ENCODE measurements at places on chromosomes 3 and 15. TPM values are rescaled to one million over a fixed set of nuclear protein-coding genes. Genes with fewer than 3 reads are reported as not detected.

DNA sequence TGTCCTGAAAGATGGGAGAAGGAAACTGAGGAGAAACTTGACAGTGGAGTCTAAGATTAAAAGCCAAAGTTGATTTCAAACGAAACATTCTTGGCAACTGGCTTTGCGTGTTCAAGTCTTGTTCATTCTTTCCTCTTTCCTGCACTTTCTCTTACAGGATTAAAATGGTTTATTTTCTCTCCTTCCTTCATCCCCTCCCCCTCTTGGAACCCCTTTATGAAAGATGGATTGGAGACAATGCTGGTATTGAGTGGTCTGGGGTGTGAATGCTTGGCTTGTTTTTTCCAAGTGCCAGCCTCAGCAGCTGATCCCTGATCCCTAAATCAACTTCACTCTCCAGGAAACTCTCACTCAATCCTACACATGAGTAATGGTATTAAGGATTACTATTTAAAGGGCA, 703 bp upstream of the LSAMP start:
- DNase-seq: no peak

DNA sequence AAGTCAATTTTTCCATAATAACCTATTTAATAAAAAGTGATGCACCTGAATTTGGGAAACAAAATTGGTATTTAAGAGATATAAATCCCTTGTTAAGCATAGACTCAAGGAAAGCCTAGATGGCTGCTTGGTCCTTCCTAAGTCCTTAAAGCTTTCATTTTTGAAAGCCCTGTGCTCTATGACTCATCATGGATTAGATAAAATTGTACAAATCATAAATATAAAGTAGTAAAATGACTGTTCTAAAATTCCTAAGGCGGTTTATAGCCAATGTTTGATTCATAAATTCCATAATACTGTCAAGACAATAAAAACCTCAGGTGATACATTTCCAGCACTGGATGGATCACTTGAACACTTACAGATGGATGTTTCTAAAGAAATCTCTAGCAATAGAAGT, 730.8 kb upstream of the EPHA6 start:
- no peak for DNase-seq

DNA sequence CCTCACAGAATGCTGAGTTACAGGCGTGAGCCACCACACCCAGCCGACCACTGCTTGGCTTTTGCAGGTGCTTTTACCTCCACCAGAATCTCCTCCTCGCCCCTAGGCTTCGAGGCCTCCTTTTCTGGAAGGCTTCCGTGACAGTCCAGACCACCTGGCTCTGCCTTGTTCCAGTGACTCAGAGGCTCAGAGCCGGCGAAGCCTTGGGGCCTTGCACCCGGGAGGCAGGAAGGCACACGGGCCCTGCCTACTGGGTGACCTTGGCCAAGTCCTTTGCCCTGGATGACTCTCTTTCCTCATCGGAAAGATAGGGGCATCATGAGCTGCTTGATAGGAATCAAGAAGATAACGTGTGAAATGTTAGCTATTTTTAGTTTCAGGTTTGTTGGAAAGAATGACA, 31.3 kb upstream of the FURIN start:
- DNase-seq: no peak

GRCh38 chr3:149480326-149481017, 6.0 kb downstream of the TM4SF4 start:
- DNase-seq: peak; percentile 87

GRCh38 chr3:21944251-21944650, 193.2 kb upstream of the ZNF385D start:
- no peak for DNase-seq

- no peak for DNase-seq
Observed at GRCh38 chr15:60370105-60370868, 27.5 kb downstream of the ANXA2 start.

DNA sequence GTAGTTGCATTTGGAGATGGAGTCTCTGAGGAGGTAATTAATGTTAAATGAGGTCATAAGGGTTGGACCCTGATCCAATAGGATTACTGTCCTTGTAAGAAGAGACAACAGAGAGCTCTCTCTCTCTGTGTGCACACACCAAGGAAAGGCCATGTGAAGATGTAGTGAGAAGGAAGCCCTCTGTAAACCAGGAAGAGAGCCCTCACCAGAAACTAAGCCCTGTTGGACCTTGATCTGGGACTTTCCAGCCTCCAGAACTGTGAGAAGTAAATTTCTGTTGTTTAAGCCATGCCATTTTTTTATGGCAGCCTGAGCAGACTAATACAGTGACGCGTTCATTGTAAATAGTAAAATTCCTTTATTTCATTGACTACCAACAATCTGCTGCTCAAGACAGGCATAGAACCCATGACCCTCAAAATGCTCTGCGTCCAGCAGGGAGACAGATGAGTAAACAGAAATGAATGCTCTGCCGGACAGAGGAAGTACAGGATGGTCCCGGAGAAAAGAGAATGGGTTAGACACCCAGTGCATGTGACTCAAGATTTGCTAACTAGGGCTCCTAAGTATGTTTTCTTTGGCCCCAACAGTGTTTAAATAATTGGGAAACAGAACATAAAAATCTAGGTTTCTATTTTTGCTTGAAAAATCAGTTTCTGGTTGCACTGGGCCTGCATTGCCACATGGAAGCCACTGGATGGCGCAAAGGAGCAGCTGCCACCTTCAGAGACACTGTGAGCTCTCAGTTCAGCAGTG, 37.9 kb upstream of the TNFAIP8L3 start:
- DNase-seq: peak; percentile 61

DNA sequence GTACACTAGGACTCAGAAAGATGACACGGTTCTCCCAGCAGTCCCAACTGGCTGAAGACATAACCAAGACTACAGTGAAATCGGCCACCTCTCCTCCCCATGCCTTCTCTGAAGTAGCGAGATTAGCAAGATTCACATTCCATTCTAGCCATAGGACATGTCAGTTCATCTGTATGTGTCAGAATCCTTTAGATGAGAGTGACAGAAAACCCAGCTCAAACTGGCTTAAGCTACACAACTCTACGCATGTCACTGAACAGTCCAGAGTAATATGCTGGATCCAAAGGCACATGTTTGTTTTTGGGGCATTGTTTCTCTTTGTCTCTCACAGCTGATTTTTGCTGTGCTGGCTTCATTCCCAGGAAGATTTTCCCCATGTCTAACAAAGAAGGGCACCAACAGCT, 75.8 kb downstream of the RARB start:
- no peak for DNase-seq

- no peak for DNase-seq
Observed at GRCh38 chr3:195889870-195890295, 18.5 kb downstream of the TNK2 start.

DNA sequence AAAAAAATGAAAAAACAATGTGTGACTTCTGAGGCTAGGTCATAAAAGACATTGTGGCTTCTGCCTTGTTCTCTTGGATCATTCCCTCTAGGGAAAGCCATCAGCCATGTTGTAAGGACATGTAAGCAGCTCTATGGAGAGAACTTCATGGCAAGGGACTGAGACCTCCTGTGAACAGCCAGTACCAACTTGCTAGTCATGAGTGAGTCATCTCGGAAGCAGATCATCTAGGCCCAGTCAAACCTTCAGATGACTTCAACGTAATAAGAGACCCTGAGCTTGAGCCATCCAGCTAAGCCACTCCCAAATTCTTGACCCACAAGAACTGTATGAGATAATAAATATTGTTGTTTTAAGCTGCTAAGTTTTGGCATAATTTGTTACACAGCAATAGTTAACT, 4.9 kb downstream of the MON1A start:
- no peak for DNase-seq

DNA sequence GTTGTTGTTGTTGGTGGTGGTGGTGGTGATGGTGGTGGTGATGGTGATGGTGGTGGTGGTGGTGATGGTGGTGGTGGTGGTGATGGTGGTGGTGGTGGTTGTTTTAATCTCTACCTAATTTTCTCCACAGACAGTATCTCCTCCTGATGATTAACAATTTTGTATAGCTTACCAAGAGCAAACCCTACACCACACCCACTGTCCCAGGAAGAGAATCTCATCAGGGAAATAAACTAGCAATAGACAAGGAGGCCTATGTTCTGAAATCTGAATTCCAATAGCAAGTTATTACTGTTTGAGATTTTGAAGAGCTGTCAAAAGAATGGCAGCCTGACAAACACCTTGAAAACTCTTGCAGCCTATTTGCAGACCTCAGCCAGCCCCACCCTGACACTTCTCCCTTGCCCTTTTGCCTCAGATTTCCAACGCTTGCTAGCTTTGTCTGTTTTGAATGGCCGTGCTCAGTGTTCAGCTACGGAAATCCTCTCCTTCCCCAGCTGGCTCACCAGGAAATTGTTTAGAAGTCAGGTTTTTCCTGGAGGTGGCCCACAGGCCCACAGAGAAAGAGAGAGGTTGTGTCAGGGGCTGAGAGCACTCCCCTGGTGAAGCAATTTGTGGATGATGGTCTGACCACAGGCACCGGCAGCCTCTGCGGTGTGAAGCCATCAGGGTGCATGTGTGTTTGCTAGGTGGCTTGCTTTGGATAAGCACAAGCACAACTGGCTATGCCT, 101.6 kb downstream of the MAGI1 start:
- DNase-seq: peak; percentile 58

GRCh38 chr3:186643493-186643892, 3.3 kb downstream of the FETUB start:
- DNase-seq: no peak

DNA sequence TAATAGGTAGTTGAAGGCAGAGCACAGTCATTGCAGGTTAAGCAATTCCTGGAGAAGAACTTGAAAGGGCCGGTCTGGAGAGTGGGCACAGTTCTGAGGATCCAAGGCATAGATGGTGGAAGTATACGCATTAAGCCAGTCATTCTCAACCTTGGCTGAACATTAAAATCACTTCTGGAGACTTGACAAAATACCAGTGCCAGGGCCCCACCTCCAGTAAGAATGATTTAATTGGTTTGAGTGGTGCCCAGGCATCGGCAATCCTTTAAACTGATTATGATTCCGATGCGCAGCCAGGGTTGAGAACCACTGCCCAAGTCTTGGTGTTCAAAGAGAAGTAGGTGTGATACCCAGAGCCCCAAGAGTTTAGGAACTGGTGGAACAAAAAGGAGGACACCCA, 6.9 kb upstream of the HOMER2 start:
- no peak for DNase-seq

DNA sequence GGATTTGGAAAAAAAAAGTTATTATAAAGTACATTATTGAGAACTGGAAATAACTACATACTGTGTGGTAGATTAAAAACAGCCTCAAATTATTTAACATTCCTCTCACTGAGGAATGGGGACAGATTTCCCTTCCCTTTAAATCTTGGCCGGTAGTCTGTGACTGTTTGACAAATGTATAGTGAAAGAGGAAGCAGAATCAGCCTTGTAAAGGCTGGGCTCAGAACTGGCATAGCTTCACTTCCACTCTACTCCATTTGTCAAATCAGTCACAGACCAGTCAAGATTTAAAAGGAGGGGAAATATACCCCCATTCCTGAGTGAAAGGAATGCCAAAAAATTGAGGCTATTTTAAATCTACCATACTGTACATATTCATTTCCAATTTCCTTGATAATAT, 18.2 kb upstream of the B4GALT4 start:
- DNase-seq: no peak

GRCh38 chr3:87288446-87288845, 12.1 kb upstream of the POU1F1 start:
- DNase-seq: no peak

- no peak for DNase-seq
Observed at GRCh38 chr15:70856177-70856883, 2.4 kb upstream of the LARP6 start.

GRCh38 chr15:39127925-39128617, 452.8 kb upstream of the THBS1 start:
- DNase-seq: no peak

- DNase-seq: no peak
Observed at GRCh38 chr15:78018946-78019644, 58.4 kb downstream of the TBC1D2B start.

DNA sequence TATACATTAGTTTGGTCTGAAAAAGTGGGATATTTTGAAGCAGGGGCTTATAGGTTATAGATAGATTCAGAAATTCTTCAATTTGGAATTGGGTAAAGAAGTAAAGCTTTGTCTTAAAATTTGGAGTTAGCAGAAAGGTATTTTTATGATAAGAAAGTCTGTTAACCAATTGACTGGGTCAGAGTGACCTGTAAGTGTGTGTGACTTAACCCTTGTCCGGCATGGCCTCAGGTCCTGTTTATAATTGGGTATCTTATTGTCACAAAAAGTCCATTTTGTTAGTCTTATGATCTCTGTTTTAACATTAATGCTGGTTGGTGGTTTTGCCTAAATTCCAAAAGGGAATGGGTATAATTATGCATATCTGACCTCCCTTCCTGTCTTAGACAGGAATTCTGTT, 444.2 kb upstream of the NAALADL2 start:
- DNase-seq: no peak

DNA sequence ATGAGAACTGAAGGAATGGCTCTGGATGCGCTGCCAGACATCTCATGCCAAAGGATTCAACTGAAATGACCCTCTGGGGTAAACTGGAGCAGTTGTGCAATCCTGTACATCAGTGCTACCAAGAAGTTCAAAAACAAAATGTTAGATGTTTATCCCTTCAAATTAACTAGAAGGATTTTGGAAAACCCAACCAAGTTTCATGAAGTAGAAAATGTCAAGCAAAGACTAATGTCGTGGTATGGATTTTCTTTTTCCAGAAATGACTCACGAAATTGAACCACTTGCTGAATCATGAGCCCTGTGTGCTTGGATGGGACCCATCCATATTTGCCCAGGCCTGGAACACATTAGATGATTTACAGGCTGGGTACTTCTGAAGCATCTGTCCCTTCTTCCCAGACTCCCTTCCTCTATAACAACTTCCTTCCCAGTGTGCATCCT, 101.6 kb downstream of the LRTM1 start:
- DNase-seq: no peak

GRCh38 chr3:109923431-109923830, 586.1 kb upstream of the DPPA4 start:
- DNase-seq: no peak

- DNase-seq: no peak
Observed at GRCh38 chr15:84781495-84781894, 33.1 kb downstream of the ZNF592 start.

- DNase-seq: no peak
Observed at GRCh38 chr3:177523872-177524438, 326.7 kb upstream of the TBL1XR1 start.

Gene EPB42
- not detected for total RNA-seq

Gene GOLGA6L4
- total RNA-seq: 8.3 TPM

Gene CCR9
- not detected for total RNA-seq

Gene CHRNA7
- total RNA-seq: 2.3 TPM

Gene SNURF
- total RNA-seq: 12.3 TPM

Measured in endothelial cell (in vitro differentiated cells).